ENCODE measurements at places on chromosomes 5 and 9.

- no peak for DNase-seq
Observed at GRCh38 chr5:88860501-88860900, 22.5 kb downstream of the MEF2C start.

DNA sequence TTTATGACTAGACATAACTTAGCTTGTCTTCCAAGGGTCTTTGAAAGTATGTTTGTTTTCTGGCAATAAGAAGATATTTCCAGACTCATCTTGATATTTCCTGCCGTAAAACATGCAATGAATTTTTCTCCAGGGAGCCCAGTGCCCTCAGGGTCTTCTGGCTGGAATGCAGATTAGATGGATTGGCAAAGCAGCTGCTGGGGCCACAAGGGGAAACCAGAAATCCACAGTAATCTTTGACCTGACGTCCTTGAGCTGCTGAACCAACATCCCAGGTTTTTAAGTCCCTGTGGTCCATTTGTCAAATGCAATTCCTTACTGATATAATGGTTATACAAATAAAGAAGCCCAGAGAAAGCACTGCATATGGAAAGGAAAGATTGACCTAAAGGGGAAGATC is 93.0 kb downstream of the THBS4 start:
- no peak for DNase-seq

DNA sequence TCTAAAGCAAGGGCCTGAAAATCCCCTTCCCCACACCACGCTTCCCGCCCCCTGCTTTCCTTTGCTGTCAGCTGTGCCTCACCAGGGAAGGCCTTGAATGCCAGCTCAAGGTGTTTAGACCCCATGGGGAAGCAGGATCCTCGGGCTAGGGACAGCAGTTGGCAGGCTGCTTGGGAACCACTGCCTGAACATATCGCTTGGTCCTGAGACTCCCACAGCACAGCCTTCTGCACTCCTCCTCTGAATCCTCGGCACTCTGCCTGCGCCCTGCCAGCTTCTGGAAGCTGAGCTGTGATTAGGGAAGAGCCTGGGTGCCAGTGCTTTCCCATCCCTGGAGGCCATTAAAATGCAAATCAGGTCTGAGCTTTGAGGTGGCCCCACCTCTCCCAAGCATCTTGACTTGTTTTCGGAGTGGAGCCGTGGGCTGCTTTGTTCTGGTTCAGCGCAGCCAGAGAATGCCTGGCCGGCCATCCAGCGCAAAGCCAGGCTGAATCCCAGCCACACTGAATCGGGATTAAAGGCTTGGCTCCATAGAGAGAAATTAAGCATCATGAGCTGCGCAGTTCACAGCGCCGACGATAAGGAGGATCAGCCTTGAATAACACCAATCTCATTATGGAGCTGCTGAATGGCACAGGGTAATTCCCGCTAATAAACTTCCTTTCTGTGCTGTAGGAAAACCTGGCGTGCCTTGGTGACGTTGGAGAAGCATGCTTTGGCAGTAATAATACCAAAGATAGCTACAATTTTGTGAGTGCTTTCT is 40.0 kb downstream of the AMBP start:
- no peak for DNase-seq

DNA sequence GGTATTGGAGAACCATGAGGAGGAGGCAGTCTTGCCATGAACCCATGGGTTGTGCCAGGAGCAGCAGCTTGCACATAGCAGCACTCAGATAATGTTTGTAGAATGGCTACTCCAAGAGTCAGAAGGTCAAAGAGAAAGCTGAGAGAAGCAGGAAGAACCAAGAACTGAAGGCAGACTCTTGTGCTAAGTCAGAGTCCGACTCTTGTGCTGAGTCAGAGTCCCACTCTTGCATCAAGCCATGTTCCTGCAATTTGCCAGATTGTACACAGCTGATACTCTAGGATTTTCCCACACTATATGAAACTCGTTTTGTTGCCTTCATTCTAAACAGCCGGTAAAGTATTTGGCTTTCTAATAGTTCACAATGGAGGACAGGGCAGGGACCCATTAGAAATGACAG is 26.2 kb upstream of the HSPA9 start:
- no peak for DNase-seq

- DNase-seq = no peak
Observed at GRCh38 chr9:18906656-18907395, 126.2 kb downstream of the SAXO1 start.

DNA sequence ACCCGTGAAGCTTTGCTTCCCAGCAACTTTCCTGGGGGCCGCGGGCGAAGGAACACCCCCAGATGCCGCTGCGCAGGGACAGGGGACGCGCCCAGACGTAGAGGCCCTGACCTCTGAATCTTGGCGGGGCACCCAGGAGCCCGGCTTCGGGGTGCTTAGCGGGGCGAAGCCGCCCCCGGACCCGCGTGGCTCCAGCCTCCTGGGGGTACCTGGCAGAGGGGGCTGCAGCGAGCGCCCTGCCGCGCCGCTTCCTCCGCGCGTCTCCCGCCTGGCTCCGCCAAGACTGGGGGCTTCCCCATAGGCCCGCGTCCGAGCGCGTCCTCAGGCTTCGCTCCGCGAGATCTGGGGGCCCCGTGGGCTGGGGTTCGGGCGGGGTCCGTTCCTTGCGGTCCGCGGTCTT is 23.0 kb upstream of the ZNF782 start:
- no peak for DNase-seq

DNA sequence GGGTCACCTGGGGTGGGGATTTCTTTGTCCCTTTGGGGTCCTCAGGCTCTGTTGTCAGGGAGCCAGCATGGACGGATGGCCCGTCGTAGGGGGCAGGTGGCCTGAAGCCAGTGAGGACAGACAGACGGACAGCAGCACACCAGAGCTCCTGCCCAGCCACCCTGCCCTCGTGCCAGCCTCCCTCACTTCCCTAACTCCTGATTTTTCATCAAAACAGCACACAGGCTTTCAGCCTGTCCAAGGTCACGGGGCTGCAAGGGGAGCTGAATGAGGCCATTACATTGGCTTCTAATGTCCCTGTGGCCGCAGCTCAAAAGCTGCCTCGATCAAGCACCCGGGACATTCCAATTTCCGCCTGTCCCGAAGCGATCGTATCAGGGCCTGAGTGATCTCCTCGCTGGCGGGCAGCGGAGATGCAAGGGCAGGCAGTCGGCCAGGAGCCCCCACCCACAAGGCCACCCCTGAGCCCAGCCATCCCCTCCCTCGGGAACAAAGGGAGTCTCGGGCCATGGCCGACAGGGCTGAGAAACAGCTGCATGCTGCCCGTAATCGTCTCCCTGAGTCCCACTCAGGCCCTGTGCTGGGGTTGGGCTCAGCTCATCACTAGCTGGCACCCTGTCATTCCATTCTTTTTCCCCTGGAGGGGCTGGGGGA is 50.5 kb upstream of the RNU6ATAC start:
- DNase-seq = no peak

All from anterior cingulate cortex (tissue), 58 donors.